ENCODE measurements at places on chromosomes 7 and 10.

- no peak for DNase-seq
Observed at GRCh38 chr10:48805848-48806247, 121.2 kb downstream of the WDFY4 start.

DNA sequence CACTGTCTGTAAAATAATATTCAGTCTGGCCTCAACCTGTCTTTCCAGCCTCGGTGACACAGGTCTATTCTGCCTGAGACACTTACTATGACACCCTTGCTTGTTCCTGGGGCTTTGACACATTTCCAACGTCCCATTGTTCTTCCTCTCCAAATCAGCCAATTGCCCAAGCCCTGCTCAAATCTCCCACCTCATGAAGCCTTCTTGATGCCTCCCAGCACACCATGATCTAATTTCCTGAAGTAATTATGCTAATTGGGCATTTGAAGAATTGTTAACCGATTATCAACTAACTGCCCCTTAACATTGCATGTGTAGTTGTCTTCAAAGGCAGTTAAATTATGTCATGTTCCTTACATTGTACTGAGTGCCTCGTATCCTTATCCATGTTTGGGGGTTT lies 33.1 kb downstream of the CAV1 start:
- no peak for DNase-seq

DNA sequence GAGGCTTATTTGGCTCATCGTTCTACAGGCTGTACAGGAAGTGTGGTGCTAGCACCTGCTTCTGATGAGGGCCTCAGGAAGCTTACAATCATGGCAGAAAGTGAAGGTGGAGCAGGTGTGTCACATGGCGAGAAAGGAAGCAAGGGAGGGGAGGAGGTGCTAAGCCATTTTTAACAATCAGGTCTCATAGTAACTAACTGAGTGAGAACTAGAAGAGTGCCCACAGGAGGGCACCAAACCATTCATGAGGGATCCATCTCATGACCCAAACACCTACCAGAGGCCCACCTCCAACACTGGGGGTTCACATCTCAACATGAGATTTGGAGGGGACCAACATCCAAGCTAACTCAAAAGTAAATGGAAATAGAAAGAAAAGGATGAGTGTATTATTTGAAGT lies 78.1 kb downstream of the CXCL12 start:
- no peak for DNase-seq

GRCh38 chr10:69051710-69052487 lies 36.0 kb upstream of the SRGN start:
- DNase-seq, result no peak

- no peak for DNase-seq
Observed at GRCh38 chr7:38215115-38215514, 37.1 kb downstream of the STARD3NL start.

GRCh38 chr10:3781468-3782145 lies 3.4 kb downstream of the KLF6 start:
- DNase-seq, result no peak

- no peak for DNase-seq
Observed at GRCh38 chr10:11177926-11178471, 160.3 kb downstream of the CELF2 start.

- no peak for DNase-seq
Observed at GRCh38 chr10:133401500-133401899, 7.5 kb downstream of the MTG1 start.

DNA sequence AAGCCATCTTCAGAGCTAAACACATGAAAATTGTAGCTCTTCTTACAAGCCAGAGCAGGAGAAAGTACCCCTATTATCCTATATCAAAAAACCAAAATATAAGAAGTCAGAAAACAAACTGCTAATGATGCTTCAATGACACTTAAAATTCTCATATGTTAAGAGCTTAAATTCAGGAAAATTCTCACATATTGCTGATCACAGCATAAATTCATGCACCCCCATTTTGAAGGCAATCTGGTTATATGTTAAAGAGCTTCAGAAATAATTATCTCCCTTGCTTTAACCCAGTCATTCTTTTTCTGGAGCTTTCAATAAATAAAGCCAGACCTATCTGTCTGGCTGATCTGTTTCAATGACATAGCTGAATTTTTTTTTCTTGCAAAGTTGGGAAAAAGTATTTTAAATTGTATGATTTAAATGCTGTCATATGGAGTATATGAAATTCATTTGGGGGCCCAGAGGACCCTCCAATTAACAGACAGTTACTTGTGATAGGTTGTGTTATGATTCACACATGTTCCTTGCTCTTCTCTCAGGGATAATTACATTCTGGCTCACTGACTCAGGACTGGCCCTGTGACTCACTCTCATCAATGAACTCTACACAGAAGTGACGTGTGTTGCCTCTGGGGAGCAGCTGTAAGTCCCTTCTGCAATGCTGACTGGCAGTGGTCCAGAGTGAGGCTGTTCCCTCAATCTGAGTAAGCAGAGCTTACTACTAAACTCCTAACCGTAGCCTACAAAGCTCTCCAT lies 85.2 kb downstream of the HGF start:
- peak; percentile 84 for DNase-seq

GRCh38 chr10:118970770-118971169 lies 58.7 kb upstream of the NANOS1 start:
- no peak for DNase-seq

DNA sequence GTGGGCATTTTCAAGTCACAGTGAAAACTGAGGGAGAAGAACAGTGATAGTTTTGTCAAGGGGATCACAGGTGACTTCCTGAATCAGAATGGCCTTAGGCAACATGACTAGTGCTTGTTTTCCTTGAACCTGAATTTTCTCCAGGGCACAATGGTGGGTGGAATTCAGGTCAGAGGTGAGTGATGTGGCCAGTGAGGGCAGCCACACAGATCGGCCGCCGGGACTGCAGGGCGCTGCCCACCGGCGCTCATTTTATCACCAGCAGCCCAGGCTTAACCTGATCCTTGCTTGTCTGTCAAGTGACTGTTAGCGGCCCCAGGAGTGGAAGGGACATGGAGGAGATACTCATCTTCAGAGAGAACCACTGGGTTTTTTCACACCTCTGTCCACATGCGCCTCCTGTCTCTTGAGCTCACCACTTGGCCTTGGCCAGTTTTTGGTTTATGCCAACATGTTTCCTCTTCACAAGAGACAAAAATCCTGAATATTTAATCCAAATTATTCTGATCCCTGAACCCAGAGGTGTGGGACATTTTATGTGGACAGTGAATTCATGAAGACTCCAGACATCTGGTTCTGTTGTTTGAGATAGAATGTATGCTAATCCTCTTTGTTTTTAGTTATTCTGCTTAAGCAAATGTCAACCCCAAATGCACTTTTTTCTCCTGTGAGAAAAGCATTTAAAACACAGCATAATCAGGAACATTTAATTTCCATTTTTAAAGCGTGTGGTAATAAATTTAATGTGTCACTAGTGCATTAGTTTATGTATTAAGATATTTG lies 108.7 kb downstream of the DOCK1 start:
- DNase-seq, result no peak

DNA sequence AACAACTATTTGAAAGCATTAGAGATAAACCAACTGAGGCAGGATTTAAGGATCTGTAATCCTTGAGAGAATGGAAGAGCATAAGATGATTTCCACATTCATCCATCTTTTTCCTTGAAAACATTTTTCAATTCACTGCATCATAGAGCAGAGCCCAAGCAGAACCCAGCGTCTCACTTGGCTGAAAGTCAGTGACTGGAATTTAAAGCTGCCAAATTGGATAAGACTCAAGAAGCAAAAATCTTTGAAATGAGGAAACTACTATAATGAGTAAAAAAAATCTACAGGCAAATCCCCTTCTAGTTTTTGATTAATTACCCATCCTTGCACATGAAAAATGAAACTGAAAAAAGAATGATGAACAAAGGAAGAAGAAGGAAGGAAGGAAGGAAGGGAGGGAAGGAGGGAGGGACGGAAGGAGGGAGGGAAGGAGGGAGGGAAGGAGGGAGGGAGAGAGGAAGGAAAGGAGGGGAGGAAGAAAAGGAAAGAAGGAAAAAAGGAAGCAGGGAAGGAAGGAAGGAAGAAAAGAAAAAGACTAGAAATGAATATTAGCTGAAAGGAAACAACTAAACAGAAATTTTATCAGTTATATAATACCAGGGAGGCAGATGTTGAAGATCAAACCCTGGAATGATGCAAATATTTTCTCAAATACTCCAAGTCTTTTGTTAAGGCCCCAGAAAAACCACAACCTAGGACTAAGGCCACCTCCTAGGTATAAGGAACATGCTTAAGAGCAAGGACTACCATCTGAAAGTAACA lies 336.3 kb upstream of the MAGI2 start:
- no peak for DNase-seq

DNA sequence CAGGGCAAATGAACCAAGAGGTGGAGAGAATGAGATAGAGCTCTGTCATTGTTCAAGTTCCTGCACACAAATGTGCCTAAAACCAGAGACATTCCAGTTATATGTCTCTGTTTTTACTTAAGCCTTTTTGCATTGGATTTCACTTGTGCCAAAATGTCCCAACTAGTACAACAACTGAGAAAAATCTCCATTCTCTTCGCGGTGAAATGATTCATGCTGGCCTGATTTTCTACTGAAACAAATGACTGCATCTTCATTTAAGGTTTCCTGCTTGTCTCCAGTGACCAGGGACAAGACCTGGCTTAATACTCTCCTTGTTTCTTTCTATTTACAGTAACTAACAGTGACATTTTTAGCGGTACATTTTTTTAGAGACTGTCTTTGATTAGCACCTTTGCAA lies 714.9 kb downstream of the KCNMA1 start:
- no peak for DNase-seq

DNA sequence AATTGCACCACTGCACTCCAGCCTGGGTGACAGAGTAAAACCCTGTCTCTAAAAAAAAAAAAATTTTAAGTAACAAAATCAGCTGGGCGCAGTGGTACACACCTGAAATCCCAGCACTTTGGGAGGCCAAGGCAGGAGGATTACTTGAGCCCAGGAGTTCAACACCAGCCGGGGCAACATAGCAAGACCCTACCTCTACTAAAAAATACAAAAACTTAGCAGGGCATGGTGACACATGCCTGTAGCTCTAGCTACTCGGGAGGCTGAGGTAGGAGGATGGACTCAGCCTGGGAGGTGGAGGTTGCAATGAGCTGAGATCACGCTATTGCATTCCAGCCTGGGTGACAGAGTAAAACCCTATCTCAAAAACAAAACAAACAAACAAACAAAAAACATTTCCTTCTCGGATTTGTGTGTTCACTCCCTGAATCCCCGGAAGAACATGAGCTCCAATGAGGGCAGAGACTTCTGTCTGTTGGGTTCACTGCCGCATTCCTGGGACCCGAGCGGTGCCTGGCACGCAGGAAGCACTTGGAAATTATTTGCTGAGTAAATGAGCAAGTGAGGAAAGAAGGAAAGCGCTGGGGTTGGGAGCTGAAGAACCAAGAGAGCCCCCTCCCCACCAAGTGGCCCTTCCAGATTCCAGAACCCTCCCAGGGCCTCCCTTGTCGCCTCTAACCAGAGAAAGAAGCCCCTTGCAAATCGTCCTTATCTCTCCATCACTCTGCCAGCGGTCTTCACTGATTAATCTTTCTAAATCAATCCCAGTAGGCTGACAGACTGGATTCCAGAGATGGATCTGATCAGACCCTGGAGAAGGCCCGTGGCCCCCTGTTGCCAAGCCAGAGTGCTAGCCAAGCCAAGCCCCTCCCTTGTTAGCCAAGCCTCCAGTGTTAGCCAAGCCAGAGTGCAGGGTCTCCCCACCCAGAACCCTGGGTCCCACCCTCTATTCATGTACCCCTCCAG lies 6.2 kb downstream of the TNRC18 start:
- no peak for DNase-seq

DNA sequence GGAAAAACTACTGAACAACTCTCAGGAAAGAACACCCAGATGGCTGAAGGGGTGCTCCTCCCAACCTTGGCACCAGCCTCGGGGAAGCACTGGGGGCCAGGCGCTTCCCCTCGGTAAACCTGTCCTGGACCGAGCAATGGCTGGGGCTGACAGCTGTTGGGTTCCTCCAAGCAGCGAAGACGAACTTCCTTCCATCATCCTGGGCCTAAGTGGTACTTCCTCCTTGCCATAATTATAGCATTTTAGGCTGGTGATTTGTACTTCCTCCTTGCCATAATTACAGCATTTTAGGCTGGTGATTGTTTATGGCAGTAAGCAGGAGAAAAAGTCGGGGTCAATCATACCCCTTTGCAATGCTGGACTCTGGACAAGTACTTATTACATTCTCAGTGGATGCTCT lies 69.3 kb downstream of the MYOF start:
- no peak for DNase-seq

GRCh38 chr7:23696916-23697441 lies 13.0 kb upstream of the STK31 start:
- DNase-seq, result no peak

DNA sequence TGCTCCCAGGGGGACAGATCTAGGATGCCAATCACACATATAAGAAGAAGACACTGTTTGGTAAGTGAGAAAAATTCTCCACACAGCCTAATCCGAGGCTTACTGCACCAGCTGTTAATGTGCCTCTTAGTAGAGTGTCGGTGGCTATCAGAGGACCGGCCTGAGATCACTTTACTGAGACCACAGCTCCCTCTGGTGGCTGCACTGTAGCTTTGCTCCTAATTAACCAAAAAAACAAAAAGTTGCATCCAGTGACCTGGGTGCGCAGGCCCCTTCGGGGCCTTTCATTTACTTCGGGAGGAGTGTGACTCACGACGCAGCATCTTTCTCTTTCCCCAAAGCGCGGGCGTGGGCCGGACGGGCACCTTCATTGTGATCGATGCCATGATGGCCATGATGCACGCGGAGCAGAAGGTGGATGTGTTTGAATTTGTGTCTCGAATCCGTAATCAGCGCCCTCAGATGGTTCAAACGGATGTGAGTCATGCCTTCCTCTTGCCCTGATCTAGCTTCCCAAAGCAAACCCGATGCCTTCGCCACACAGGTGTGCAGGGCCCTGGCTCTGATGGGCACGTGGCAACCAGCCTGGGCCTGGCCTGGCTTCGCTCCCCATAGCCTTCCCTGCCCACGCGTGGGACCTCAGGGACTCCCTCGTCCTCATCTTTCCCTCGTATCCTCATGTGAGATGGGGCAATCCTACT lies 56.7 kb downstream of the MKI67 start:
- DNase-seq, result peak; percentile 45

DNA sequence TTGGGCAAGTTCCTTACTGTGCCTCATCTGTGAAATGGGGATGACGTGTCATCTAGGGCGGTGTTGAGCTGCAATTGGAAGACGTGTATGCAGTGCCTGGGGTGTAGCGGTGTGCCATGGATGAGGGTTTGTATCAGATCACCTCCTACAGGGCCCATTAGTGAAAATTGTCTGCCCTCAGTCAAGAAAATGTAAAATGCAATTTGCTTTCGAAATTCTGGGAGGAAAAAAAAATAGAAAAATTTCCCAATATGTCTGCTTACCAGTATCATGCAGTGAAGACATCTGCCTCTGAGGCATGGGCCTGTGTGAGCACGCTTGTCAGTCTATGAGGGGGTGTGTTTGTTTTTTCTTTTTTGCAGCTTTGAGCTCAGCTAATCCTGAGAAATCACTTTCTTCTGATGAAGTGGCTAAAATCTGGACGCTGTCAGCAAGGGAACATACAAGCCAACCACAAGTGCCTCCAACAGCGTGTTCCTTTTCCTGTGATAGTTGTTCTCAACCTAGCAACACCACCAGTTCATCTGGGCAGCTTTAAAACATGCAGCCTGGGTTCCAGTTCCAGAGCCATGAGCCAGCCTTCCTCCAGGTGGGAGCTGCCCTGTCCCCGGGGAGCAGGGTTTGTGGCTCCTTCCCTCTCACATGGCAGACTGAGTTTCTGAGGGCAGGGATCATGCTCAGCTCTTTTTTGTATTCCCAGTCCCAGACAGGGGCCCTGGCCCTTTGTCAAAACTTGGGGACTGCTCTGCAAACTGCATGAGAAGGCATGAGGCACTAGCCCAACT lies 10.3 kb downstream of the FAM241B start:
- DNase-seq, result no peak
